ENCODE measurements at places on chromosomes 2 and 18.

DNA sequence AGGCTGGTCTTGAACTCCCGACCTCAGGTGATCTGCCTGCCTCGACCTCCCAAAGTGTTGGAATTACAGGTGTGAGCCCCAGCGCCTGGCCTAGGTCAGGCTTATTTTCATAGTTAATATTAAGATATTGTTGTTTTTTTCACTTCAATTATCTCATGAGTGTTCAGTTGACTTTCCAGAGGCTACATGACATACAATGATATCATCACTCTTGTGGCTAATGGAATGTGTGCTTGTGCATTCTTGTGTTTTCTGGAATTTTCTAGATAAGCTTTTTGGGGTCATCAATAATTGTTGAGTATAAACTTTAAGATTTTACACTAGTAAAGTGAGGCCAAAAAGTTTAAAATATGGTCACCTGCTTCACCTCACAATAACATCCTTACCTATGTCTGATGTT is 180.9 kb downstream of the FIGN start:
- DNase-seq = no peak

GRCh38 chr2:121947674-121948073 is 192.2 kb downstream of the TSN start:
- no peak for DNase-seq

- DNase-seq = no peak
These were observed 40.7 kb downstream of the TRAPPC12 start for GRCh38 chr2:3420076-3420768.

GRCh38 chr18:75871596-75871995 is 444.1 kb upstream of the SMIM21 start:
- no peak for DNase-seq

GRCh38 chr2:45412754-45413379 is 198.2 kb downstream of the SRBD1 start:
- DNase-seq = no peak
